ENCODE measurements at places on chromosomes 2 and 18.

- DNase-seq = no peak
Measured at GRCh38 chr2:226818930-226819329, 16.9 kb upstream of the RHBDD1 start.

- no peak for DNase-seq
Measured at GRCh38 chr2:109644571-109645275, 30.6 kb downstream of the SOWAHC start.

- DNase-seq = no peak
Measured at GRCh38 chr2:208999911-209000310, 423.9 kb upstream of the MAP2 start.

DNA sequence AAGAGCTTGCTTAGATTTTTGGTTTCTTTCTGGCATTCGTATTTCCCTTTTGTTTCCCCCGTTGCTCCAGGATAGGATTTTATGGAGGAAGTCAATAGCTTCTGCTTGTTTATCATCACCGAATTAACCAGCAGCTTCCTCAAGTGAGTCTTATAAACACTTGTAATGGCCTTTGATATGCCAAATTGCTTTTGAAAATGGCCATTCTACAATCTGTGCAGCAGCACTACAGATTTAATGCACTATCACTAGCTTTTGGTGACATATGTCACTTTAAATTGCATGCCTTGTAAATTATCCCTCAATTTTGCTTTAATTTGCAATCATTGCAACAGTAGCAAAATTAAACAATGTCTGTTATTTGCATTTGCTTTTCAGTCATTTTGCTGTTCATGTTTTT lies 774.7 kb downstream of the METTL4 start:
- DNase-seq = no peak

- no peak for DNase-seq
Measured at GRCh38 chr18:29512761-29513160, 1335.8 kb upstream of the CDH2 start.

DNA sequence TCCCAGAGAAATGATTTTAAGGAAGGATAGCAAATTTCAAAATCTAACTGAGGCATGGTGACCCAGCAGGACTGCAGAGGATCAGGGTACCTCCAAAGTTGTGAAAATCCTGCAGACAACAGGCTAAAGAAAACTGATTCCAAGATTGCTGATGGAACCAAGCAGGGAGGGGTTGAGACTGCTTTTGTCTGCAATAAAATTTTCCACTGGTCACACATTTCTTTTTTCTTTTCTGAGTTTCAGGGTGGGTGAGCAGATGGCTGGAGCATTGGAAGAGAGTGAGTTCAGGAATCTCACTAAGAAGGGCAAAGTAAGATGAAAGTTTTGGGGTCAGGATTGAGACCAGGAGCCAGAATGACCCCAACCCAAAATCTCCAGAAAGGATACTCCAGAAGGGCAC lies 321.0 kb downstream of the TNS1 start:
- DNase-seq = no peak

GRCh38 chr2:115634578-115634977 lies 1192.1 kb downstream of the DPP10 start:
- DNase-seq = no peak

- no peak for DNase-seq
Measured at GRCh38 chr2:143893371-143893770, 626.5 kb downstream of the ZEB2 start.

- DNase-seq = no peak
Measured at GRCh38 chr2:217313386-217313785, 453.5 kb upstream of the TNP1 start.

- no peak for DNase-seq
Measured at GRCh38 chr2:8650256-8650655, 31.6 kb upstream of the ID2 start.

- DNase-seq = no peak
Measured at GRCh38 chr2:190582736-190583506, 48.4 kb upstream of the NEMP2 start.

DNA sequence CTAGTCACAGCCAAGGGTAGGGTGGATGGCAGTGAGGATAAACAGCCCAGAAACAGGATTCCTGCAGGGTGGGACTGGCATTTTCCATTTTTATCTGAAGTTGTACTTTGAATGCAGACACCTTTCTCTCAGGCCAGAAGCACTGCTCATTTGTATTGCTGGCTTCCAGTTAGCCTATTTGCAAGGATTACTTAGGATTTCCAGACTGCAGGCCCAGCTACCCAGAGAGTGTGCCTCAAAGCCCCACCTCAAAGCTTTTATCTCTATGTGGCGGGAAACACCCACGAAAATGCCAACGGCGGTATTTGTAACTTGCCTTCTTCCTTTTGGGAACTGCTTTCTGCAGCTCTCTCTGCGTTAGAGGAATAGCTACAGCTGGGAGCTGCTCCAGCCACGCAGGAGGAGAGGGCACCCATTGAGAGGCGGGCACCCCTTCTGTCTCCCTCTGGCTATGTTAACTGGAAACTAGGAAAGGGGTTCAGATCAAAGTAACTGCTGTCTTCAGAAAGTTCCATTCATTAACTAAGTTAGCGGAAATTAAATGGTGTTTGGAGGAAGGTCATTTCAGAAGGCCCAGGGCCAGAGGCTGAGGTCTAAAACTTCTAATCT lies 144.9 kb downstream of the TGIF1 start:
- peak; percentile 63 for DNase-seq

GRCh38 chr2:193250389-193250788 lies 1055.7 kb upstream of the TMEFF2 start:
- no peak for DNase-seq

Data from CD4-positive, alpha-beta T cell (primary cell).